ENCODE measurements at places on chromosomes 2 and 18.

GRCh38 chr2:85997017-85997970 lies 108.4 kb downstream of the POLR1A start:
- no peak for DNase-seq

DNA sequence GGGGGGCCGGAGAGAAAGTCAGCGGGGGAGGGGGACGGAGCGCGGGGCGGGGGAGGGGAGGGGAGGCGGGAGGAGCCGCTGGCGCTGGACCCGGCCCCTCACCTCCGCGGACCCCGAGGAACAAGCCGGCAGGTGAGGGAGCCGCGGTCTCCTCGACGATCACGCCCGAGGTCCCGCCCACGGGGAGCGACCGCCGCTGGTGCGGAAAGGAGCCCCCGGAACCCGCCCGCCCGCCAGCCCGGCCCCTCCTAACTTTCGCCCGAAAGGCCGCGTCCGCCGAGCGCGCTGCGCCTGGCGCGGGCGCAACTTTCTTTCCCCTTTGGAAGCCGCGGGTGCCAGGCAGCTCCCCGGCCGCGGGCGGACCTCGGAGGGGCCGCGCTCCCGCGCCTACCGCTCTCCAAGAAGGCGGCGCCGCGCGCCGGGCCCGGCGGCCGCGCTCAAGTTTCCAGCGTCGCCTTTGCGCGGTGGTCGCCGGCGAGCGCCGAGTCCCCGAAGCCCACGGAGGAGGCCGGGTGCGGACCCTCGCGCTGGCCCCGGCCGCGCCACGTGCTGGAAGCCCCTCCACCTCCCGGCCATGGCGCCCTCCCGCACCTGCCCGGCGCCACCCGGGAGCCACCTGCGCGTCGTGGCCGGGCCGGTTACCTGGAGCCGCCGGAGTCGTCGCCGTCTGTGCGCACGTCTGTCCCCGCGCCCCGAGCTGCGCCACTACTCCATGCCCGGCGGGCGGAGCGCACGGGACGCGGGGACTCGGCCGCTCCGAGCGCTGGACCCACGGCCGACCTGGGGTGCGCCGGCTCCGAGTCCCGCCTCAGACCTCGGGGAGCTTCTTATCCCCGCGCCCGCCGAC lies at the start of gene ALKAL2:
Gene ALKAL2 (minus strand): TSS at position 181 of the 847 bp plus-strand sequence. CDS start 256 bp downstream, outside the sequence.
- DNase-seq: peak; percentile 86

DNA sequence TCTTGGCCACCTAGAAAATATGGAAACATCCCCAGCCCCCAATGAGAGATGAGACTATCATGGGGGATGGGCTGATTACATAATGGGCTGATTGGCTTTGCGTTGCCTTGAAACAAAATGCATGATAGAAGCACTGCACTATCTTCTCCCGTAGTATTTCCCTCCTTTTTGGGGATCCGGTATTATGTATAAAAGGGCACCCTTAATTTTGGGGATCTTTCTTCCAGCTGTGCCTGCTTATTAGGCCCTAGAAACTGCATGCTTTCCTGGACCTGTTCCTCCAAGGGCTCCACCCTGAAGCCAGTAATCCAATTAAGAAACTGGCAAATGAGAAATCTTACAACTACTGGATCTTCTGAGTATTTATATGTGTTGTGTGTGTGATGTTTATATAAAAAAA lies 34.9 kb upstream of the SH3RF3 start:
- DNase-seq: no peak

DNA sequence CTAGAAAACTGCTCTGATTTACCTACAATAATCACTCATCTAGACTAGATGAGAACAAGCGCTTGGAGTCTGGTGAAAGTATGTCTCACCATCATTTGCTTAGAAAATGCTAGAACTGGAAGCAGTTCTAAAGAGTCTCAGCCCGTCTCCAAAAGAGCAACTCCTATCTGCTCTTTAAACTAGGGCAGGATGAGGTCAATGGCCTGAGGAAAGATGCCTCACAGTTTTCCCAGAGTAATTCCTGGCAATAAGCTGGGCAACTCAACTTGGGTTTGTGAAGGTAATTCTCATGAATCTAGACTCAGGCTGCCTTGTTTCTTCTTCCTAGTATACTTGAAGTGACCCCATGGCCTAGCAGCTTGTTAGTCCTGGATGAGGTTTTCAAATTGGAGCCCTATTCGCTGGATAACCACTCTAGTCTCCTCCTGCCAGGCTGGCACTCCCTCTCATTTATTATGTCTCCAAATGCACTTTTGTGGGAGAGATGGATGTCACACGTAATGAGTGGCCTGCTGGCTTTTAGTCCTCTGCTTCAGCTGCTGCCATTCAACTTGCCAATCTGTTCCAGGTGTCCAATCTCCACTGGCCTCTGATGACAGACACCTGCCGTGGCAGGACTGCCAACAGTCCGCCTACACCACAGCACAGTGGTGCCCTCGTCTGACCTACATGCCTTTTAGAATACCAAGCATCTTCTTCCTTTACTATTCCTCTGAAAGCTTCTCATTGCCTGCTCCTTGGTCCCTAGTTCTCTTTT lies 80.9 kb downstream of the CABYR start:
- DNase-seq: no peak

- DNase-seq: peak; percentile 81
These were observed 583 bp downstream of the CERS6 start for GRCh38 chr2:168456521-168457189.

DNA sequence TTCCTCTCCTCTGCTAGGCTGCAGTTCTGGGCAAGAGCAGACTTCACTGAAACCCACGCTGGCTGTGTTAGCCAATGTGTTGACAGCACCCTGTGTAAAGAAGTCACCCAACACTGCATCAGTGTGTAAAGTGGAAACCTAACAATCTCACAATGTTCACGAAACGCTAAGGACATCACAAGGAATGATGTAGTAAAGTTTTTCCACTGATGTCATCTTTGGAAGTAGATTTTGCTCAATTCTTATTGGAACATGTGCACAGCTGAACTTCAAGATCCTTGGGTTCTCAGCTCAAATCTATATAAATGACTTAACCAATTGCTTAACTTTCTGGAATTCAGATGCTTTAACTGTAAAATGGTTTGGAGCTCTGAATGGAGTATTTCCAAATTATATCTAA lies 1112.5 kb downstream of the TSN start:
- no peak for DNase-seq

GRCh38 chr2:113834051-113834730 lies 55.7 kb upstream of the ACTR3 start:
- DNase-seq: no peak

DNA sequence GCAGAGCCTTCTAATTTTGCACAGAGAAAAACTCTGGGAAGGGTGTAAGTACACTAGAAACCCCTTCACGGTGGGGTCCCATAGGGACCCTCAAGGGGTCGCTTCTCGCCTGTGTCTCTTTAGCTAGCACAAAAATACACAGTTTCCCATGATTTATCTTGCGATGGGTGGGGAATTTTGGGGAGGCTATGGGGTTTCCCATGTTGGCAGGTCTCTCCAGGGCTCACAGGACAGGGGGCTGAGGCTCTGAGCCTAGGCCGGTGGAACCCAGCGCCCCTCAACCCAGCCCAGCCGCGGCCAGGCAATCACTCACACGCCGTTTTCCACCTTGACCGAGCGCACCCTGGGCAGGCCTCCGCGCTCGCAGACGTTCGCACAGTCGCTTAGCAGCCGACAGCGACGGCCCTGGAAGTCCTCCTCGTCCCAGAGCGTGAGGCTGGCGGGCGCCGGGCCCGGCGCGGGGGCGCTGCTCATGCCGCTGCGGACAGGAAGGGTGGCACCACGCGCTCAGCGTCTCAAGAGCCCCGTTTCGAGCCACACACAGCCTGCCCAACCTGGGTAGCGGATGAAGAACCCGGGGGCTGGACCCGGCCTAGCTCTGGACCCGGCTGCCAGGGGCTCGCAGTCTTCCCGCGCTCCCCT lies 398 bp downstream of the CRYBA2 start:
- peak; percentile 71 for DNase-seq

DNA sequence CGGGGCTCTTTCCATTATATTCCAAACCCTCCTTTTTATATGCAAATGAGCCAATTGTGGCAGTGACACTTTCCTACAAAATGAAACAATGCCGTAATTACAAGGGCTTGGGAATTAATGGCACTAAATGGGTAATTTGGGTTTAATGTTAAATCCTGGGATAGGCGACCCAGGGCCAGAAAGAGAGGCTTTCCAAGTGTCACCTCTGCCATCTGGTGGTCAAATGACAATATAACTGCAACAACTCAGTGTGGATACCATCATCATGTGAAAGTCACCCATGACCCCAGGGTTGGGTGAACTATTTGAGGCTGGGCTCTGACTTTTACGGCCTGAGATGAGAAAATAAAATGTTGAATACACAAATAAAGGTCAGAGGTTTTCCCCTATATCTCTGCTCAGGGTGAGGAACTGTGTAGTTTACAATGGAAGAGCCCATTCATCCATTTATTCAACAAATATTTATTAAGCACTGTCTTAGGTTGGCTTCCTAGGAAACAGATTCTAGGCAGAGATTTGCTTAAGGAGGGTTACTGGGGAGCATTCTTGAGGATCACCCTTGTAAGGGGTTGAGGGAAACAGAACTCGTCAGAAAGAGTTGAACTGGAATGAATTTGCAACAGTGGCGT lies 13.6 kb upstream of the THADA start:
- peak; percentile 30 for DNase-seq

GRCh38 chr18:25141886-25142285 lies 210.1 kb downstream of the ZNF521 start:
- no peak for DNase-seq

- DNase-seq: peak; percentile 8
These were observed 779.2 kb downstream of the CNTNAP5 start for GRCh38 chr2:124804014-124804940.

DNA sequence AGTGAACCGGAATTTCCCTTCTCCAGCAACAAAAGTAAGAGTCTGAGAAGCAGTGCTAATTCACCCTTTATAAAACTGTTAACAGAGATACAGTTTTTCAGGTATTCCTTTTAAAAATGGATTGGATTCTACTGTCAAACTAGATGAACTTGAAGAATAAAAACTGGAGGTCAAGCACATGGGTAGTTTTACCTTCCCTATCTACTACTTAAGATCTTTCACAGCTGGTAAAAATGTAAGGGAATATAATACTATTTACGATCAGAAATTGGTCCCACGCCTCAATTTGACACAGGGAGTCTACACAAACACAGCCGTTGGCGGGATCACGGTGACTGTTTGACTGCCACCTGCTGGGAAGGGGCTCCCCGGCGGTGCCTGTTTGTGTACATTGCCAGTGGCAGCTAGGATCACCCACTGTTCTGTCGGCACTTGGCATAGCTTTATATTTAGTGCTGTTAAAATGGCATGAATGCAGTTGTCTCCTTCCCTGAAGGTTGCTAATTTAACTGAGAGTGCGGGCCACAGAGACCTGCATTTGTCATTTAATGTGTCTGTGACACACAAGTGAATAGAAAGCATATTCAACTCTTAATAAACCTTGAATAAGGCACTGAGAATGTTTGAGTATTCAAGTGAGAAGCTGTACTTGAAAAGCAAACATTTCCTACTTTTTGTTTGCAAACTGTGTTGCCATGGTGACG lies 59.5 kb downstream of the ABCG8 start:
- peak; percentile 25 for DNase-seq

DNA sequence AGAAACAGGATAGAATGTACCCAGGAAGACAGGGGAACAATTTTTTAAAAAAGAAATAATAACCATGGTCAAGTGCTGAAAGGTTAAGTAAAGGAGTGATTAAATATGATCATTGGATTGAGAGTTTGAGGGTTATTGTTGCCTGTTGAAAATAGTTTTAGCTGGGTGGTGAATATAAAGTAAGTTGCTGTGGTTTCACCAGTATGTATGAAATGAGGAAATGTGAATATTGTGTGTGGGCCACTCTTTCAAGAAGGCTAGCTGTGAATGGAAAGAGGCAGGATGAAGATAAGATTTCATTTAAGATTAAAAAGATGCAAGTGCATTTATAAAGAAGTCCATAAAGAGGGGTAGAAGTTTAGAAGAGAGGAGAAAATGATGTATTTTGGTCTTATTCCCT lies 53.8 kb downstream of the GULP1 start:
- DNase-seq: no peak

DNA sequence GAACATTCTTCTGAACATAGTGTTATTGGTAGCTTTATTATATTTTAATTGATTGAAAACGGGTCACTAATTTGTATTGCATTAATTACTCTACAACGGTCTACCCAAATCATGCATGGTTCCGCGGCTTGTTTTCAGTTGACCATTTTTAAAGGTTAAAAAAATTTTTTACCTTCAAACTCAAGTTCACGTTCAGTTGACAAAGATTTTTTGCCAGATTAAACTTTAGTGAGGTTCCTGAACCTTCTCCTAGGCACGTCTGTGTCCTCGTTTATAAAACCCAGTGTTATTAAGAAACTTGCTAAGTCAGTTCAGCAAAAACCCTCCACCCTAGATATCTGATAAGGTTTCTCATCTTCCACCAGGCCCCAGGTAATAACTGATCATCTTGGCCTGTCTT lies 331.2 kb downstream of the ALK start:
- DNase-seq: no peak
